ENCODE measurements at places on chromosomes 13 and 19. TPM values are rescaled to one million over a fixed set of nuclear protein-coding genes. Genes with fewer than 3 reads are reported as not detected.

CEACAM21 gene
- 14.9 TPM for total RNA-seq

CIC gene
- 42.8 TPM for total RNA-seq

CYP2A6 gene
- total RNA-seq, result not detected

PRR36 gene
- total RNA-seq, result not detected

CYP2A7 gene
- total RNA-seq, result not detected

FARP1 gene
- total RNA-seq, result 20.9 TPM

ATP1A3 gene
- not detected for total RNA-seq

ZNF99 gene
- not detected for total RNA-seq

ZNF229 gene
- 2.8 TPM for total RNA-seq

ICAM5 gene
- total RNA-seq, result not detected

FGF22 gene
- not detected for total RNA-seq

ZNF570 gene
- total RNA-seq, result 2.1 TPM

LGALS14 gene
- not detected for total RNA-seq

IL17D gene
- total RNA-seq, result 2.3 TPM

ERF gene
- 47.5 TPM for total RNA-seq

TUBA3C gene
- not detected for total RNA-seq

GFY gene
- not detected for total RNA-seq

LYPD3 gene
- total RNA-seq, result 0.10 TPM

SMAD9 gene
- 9.2 TPM for total RNA-seq

NOVA2 gene
- 9.7 TPM for total RNA-seq

CGB3 gene
- total RNA-seq, result not detected

PLK5 gene
- not detected for total RNA-seq

S1PR4 gene
- 0.73 TPM for total RNA-seq

LYPD5 gene
- total RNA-seq, result 3.9 TPM

TEX30 gene
- 35.4 TPM for total RNA-seq

All from mammary microvascular endothelial cell (primary cell).